ENCODE measurements at places on chromosomes 16 and 17.

DNA sequence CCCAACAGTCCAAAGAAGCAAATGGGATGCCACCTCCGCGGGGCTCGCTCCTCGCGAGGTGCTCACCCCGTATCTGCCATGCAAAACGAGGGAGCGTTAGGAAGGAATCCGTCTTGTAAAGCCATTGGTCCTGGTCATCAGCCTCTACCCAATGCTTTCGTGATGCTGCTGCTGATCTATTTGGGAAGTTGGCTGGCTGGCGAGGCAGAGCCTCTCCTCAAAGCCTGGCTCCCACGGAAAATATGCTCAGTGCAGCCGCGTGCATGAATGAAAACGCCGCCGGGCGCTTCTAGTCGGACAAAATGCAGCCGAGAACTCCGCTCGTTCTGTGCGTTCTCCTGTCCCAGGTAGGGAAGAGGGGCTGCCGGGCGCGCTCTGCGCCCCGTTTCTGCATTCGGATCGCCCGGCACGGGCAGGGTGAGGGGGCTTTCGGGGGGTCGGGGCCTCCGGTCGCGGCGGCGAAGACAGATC is at the start of gene CDH13:
TSS of gene CDH13 (plus strand) at position 179 of the 471 bp plus-strand sequence.
- no peak for DNase-seq

DNA sequence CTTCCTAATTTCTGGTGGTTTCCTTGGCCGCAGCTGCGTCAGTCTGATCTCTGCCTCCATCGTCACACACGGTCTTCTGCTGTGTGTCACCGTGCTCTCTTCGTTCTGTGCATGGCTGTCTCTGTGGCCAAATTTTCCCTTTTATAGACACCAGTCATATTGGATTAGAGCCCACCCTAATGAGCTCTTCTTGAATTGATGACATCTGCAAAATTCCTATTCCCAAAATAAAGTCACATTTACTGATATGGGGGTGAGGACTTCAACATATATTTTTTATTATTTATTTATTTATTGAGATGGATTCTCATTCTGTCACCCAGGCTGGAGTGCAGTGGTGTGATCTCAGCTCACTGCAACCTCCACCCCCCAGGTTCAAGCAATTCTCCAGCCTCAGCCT is 38.4 kb downstream of the GINS3 start:
- DNase-seq: no peak

- no peak for DNase-seq
These were observed 3.3 kb downstream of the TSPOAP1 start for GRCh38 chr17:58325289-58325726.

DNA sequence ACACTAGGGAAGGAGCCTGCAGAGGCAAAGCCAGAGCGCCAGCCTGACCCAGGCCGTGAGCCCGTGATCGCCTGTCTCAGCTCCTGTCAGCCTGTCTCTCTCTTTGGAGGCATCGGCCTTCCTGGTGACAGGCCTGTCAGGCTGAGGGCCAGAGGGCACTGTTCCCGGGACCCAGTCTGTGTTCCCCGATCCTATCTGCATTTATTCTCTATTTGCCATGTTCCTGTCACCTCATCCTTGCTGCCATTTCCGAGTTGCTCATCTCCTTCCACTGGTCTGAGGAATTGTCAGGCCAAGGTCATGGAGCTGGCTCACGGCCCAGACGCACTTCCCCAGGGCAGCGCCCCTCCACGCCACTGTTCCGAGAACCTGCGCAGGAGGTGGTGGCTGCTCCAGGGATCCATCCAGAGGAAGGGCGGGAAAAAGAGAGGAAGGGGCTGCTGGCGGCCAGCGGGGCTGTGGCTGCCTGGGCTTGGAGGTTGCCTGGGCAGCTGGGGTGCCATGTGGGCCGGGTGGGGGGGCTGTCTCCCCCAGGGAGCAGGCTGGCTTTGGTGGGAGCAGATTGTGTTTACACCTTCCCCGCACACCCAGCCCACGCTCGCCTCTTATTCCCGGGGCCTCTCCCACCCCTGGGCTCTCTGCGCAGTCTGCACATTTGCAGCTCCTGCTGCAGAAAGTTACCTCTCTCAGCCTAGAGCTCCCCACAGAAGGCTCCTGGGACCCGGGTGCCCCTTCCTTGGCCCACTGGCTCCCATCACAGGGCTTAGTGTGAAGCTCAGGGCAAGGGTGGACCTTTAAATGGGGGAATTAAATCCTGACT is 4.9 kb downstream of the PRCD start:
- no peak for DNase-seq

DNA sequence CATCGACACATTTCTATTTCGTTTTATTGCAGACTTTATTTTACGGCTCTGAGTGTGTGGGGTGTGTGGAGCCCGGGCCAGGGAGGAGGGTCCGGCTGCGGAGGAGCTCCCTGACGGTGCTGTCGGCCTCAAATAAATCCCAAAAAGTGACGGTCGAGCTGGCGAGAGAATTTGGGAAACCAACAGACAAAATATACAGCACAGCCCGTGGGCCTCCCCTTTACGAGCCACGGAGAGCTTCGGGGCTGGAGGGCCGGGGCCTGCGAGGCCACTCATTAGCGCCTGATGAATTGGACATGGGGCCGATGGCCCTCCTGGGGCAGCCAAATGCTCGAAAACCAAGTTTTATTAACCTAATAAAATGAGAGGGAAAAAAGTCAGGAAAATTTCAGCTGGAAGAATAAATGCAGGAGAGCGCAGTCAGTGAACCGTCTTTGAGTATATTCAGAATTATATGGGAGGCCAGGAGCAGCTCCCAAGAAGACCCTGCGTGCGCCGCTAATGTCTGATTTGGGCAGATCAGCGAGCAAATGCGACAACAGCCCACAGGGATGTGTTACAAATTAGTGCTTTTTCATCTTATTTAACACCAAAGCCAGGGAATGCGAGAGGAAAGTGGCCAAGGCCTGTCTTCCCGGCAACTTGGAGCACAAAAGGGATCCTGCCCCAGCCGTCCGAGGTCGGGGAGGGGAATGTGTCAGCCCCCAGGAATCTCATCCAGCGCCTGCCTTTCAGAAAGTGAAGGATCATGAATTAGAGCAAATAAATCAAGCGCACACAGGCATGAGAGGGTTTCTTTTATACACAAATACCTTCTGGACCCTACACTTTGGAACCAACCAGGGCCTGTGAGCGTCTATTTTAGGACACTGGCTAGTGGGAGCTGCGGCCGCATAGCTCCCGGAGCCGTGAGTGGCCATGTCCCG is 249.1 kb downstream of the C16orf95 start:
- DNase-seq: no peak

DNA sequence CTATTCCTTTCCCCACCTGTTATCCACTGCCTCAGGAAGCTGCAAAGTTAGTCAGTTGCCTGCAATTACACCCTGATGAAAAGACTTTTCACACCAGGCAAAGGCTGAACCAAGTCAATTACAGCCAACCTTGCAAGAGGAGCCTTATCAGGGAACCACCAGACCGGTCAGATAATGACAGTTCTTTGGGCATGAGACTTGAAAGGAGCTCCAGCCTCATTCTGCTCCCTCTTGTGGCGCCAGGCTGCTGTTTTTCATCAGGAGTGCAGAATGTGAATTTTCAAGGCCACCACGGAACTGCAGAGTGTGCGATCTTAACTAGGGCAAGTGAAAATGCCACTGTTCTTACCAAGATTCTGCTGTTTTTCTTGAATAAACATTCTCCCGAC is 22.5 kb downstream of the DNAI2 start:
- no peak for DNase-seq

GRCh38 chr17:385178-385835 is 32.7 kb upstream of the RPH3AL start:
- no peak for DNase-seq

DNA sequence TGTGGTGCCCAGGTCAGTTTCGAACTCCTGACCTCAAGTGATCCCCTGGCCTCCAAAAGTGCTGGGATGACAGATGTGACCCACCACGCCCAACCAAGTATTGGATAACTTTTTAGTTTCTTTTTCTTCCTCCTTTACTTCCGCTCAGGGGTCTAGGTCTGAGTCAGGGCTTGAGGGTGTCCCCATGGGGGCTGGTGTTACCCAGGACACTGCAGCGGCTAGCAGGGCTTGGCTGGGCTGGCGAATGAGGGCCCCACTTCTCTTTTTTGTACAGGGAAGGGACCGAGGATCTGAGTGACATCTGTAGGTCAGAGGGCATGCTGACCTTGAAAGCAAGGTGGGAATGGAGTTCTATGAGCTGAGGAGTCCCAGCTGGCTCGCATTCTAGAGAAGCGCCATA is 24.9 kb downstream of the RAB11FIP3 start:
- DNase-seq: no peak

- DNase-seq: no peak
These were observed 23.5 kb upstream of the SIAH1 start for GRCh38 chr16:48408688-48409087.

GRCh38 chr17:44595216-44595775 is 38.0 kb downstream of the FZD2 start:
- DNase-seq: no peak

DNA sequence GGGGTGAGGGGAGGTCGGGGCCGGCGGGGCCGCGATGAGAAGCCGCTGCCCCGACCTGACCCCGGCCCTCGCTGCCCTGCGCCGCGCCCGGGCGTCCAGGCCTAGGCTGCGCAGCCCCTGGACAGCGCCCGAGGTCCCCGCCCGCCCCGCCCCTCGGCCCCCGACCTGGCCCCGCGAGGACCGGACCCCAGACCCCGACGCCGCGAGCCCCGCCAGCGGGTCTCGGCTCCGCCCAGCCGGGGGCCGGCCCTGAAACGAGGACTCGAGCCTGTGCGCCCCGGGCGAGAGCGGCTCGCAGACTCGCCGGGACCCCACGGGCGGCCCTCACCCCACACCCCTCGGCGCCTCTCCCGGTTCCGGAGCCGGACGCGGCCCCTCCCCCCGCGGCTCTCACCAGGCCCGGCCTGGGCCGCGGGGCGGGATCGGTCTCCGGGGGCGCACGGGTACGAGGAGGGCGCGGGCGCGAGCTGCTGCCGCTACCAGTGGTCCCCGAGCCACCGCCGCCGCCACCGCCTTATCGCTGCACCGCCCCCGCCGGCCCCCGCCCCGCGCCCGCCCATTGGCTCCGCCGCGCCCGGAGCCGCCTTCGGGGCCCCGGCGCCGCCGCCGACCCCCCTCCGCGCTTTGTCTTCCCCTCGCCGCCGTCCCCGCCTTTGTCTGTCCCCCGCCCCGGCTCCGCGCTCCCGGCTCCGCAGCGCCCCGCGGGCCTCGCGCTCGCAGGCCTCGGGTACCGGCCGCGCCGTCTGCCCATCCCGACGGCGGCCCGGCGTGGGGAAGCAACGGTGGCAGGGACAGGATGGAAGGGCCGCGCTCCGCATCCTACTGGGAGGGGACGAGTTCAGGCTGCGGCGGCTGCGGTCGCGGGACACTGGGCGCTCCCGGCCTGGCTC is at the start of gene LIMD2:
TSS of gene LIMD2 (minus strand) at position 488 of the 890 bp plus-strand sequence. CDS start 827 bp downstream, outside the sequence.
- DNase-seq: no peak

DNA sequence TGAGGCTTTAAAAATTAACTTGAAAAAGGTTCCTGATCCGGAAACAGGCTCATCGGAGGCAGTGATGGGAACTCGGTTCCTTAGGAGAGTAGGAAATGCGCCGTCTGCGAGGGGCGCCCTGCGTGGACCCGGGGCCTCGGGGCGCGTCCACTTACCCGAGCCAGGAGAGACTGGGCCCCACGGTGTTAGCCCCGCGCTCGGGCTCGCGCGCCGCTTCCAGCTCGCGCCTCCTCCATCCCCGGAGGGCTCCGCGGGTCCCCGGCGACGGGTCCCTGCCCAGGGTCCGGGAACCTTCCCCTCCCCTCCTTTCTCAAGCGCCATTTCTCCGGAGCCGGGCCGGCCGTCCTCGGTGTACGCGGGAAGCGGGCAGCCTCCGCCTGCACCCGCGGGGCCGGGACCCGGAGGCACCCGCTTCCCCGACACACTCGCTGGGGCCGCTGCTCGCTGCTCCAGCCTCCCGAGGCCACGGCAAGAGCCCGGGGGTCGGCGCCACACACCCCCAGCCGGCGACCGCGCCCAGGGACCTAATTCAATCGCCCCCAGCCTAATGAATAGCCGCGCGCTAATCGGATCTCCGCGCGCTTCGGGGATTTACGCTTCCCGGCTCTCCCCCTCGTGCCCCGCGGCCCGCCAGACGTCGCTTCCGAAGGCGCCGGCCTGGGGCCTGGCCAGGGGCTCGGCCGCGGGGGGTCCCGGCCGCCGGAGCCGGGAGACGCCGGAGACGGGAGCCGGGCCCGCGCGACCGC is 2.2 kb upstream of the BAHCC1 start:
- DNase-seq: no peak

GRCh38 chr17:67466251-67466796 is 89.2 kb downstream of the PITPNC1 start:
- DNase-seq: no peak

DNA sequence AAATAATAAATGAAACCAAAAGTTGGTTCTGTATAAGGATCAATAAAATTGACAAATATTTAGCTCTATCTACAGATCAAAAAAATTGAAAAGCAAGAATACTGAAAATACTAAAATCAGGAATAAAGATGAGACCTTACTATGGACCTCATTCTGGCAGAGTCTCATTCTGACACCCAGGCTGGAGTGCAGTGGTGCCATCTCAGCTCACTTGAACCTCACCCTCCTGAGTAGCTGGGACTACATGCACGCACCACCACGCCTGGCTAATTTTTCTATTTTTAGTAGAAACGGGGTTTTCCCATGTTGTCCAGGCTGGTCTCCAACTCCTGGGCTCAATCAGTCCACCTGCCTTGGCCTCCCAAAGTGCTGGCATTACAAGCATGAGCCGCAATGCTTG is 22.0 kb upstream of the KREMEN2 start:
- no peak for DNase-seq

DNA sequence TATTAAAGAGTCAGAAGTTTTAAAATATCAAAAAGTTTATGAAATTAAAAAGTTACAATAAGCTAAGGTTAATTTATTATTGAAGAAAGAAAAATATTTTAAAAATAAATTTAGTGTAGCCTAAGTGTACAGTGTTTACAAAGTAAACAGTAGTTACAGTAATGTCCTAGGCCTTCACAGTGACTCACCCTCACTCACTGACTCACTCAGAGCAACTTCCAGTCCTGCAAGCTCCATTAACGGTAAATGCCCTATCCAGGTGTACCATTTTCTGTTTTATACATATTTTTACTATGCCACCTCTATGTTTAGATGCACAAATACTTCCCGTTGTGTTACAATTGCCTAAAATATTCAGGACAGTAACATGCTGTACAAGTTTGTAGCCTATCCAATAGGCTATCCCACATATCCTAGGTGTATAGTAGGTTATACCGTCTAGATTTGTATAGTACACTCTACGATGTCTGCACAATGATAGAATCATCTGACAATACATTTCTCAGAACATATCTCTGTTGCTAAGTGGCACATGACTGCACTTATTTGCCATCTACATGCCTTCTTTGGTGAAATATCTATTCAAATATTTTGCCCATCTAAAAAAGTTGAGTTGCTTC is 67.2 kb upstream of the WSB1 start:
- DNase-seq: no peak

All from SK-N-MC (cell line).